K562 (cell line): ENCODE measurements at places on chromosomes 7 and 10. TPM values are rescaled to one million over a fixed set of nuclear protein-coding genes. Genes with fewer than 3 reads are reported as not detected.

DNA sequence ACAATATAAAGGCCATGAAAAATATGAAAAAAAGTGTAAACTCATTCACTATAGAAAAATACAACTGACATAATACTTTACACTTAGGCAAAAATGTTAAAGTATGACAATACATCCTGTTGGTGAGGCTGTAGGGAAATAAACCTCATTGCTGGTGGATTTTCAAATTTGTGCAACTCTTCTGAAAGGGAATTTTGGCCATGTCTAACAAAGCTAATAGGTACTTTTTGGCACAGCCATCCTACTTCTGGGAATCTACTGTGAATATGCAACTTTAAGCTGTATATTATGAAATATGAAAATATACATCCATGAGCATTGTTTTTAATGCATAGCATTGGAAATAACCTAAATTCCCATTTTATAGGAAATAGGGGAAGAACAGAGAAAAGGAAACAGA lies 13.4 kb upstream of the COA1 start:
- DNase-seq = no peak

- DNase-seq = no peak
These were observed 23.8 kb upstream of the AHR start for GRCh38 chr7:17274551-17275245.

- DNase-seq = no peak
These were observed 42.7 kb downstream of the ZMIZ1 start for GRCh38 chr10:79111427-79111826.

DNA sequence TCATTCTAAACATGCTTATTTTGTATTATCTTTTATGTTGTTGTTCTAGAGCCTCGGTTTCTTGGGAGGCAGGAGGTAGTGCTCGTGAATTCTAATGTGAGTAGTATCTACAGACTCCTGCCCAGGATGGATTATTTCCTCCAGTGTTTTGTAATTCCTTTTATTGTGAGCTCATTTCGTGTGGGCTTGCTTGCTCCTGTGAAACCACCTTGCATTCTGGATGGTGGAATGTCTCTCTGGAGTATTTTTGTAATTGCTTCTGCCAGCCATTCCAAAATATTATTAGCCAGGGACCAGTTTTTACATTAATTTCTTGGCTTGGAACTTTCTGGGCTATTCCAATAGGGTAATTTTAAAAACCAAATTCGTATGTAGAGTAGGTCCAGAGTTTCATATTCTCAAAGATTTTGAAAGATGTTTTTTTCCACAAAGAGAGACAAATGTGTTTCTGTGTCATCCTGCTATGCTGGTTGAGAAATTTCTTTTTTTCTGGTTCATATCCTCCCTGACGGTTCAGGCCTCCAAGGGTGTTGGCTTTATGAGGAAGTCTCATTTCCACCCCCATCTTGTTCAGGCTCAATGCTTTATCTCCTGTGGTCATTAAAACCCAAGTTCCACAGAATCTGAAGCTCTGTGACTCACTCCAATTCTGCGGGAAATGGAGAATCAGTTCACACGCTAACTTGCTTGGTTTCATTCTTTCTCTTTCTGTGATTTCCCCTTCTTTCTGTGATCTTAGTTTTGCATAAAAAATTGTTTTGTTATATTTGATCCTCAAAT lies 41.7 kb upstream of the CALD1 start:
- no peak for DNase-seq

GRCh38 chr10:95789902-95790301 lies 33.9 kb downstream of the ENTPD1 start:
- no peak for DNase-seq

DNA sequence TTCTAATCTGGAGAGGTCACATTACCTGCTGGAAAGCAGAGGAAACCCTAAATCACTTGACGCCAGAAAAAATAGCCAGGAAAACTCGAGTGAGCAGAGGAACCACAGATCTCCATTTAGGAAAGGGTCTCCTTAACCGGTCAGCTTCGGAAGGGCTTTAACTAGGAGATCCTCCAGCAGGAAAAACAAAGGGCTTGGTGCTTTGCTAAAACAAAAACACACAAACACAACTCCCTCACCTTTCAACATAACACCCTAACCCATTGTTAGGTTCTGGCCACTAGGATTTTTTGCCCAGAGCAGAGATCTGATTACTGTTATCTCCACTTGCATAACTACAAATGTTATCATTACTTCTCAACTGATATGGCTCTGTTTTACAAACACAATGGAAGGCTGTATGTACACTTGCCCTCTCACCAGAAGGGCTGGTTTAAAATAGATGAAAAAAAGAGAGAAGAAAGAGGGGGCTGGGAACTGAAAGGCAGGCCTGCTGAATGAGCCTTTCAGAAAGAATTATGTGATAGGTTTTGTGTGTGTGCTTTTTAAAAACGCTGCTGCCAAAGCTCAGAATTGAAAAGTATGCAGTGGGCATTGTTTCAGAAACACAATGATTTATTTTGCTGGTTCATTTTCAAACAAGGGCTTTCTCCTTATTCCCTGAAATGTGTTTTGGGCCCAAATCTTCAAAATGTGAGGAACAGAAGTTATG lies 161.5 kb downstream of the FGFR2 start:
- no peak for DNase-seq

DNA sequence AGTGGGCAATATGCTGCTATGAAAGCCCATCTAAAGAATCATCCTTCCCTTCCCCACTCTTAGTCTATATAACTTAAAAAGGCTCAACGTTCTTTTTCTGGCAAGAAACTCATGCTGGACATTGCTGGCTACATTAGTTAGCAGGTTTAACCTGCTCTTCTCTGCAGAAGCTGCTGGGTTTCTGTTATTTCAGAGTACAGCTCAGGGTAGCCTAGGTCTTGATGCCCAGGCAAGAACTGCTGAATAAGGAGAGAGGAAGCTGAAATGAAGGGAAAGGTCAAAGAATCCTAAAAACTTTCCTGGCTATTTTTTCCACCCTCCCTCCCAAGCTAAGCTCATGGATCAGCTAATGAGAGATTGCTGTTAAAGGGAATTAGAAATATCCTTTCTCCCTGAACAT lies 79.4 kb downstream of the ANKIB1 start:
- DNase-seq = no peak

GRCh38 chr7:83117466-83117865 lies 45.2 kb downstream of the PCLO start:
- DNase-seq = no peak

DNA sequence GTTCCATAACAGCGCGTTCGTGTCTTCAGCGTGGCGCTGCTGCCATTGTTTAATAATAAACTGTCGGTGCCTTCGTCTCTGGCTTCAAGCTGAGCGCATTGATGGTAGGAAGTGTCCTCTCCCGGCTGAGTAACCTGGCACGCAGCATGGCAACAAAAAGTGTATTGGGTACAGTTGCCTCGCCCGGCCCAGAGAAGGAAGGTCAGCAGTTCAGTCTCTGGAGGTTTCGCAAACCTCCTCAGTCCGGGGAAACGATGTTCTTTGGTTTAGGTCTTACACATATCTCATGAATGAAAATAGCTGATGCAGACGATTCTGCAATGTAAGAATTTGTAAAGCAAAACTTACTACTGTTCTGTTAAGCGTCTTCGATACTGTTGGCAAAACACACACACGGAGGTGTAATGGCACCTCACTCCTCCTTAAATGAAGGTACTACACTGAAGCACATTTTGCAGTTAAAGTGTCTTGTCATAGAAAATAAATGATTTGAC lies 739 bp upstream of the CCDC186 start:
- no peak for DNase-seq

- DNase-seq = no peak
These were observed 5.8 kb downstream of the FLNC start for GRCh38 chr7:128835790-128836641.

DNA sequence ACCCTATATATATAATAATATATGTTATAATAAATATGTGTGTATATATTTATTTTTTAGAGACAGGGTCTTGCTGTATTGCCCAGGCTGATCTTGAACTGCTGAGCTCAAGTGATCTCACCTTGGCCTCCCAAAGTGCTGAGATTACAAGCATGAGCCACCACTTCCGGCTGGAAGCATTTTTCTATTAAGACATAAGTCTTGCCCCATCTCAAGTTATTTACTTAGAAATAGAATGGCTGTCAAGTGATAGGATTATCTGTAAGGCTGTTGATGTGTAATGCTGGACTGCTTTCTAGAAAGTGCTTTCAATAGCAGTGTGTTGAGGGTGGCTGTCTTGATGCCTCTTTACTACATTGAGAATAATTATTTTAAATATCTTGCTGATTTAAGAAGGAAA lies 65.2 kb downstream of the ZMYND11 start:
- DNase-seq = no peak

DNA sequence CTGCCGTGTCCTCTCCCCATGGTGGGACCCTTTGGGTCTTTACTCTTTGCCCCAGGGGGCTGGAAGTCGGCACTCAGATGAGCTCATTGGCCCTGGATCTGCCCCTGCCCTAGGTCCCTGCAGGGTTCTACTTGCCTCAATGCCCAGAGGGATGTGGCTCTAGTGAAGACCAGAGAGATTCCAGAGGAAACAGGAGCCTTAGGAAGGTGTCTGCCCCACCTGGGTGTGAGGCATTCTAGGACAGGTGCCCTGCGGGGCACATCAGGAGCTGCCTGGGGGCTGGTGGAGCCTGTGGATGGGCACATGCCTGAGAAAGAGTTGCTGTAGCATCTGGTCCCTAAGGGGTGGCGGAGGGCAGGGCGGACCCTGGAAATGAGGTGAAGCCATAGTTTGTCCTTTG lies 128.6 kb downstream of the ADCY1 start:
- no peak for DNase-seq

GRCh38 chr10:788796-789748 lies 99.6 kb upstream of the DIP2C start:
- peak; percentile 86 for DNase-seq

GRCh38 chr7:109354552-109354951 lies 784.9 kb downstream of the DNAJB9 start:
- DNase-seq = no peak

GRCh38 chr10:91759581-91759986 lies 38.6 kb upstream of the TNKS2 start:
- no peak for DNase-seq

GRCh38 chr10:116748041-116748440 lies 5.7 kb upstream of the HSPA12A start:
- DNase-seq = no peak

- no peak for DNase-seq
These were observed 5.5 kb upstream of the NAMPT start for GRCh38 chr7:106290319-106290718.

- DNase-seq = no peak
These were observed 57.7 kb downstream of the PYROXD2 start for GRCh38 chr10:98357194-98357822.

DNA sequence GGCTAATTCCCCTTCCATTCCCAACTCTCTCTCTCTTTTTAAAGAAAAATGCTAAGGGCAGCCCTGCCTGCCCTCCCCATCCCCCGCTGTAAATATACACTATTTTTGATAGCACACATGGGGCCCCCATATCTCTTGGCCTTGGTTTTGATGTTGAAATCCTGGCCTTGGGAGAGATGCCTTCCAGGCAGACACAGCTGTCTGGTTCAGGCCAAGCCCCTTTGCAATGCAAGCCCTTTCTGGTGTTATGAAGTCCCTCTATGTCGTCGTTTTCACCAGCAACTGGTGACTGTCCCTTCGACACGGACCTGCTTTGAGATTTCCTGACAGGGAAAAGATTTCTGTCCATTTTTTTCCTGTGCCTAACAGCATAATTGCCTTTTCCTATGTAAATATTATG lies 3.0 kb downstream of the ADRA2A start:
- no peak for DNase-seq

- no peak for DNase-seq
These were observed 32.8 kb upstream of the RHEB start for GRCh38 chr7:151552352-151553028.

Gene EVX1
- total RNA-seq = not detected in 2 replicates

Gene SLC29A3
- 8.2 and 8.5 TPM in 2 replicates for total RNA-seq

Gene GRM8
- 0.13 TPM in 1 of 2 replicates, not detected in the other for total RNA-seq

Gene CFAP58
- total RNA-seq = 0.60 and 0.69 TPM in 2 replicates

Gene CAV1
- 1.0 and 1.5 TPM in 2 replicates for total RNA-seq

Gene GIMAP7
- total RNA-seq = 0.25 and 0.42 TPM in 2 replicates
